ENCODE measurements at places on chromosomes 4 and X.
A peak's percentile ranks its signal among the peaks of the same experiment; 100 is the strongest.

DNA sequence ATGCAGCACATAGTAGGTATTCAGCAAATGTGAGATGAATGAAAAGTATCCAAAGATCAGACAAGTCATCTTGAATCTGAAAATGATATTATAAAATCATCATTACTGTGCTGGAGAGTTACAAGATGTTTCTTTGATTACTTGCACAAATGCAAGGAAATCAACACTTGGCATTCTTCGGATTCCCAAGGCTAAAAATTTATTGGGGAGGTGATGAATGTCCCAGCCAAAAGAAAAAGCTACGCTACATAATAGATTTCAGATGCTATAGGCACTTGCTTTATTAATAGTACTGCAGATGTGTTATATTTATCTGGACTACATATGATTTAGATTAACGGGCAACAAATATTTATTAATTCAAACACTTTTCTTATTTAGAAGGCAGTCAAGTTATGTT lies 286.7 kb upstream of the TENM3 start:
- no peak for DNase-seq

GRCh38 chr4:153010146-153010545 lies 74.0 kb downstream of the FHDC1 start:
- no peak for DNase-seq

DNA sequence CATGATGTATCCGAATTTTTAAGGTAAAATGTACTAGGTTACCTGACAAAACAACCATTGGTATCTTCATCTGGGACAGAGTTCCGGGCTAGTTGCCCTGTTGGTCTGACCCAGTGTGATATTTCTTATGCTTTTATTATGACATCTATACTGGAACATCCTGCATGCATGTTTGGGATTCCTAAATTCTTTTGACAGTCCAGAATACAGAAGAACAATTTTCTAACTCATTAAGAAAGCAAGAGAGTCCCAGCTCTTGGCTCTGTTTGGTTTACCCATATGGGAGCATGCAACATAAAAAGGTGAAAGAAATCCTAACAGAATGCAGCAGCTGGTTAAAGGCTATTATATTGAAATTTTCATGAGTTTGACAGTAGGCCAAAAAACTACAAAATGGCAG lies 247.7 kb upstream of the FTHL17 start:
- DNase-seq, result no peak

GRCh38 chrX:96579252-96579651 lies 105.4 kb upstream of the DIAPH2 start:
- no peak for DNase-seq

DNA sequence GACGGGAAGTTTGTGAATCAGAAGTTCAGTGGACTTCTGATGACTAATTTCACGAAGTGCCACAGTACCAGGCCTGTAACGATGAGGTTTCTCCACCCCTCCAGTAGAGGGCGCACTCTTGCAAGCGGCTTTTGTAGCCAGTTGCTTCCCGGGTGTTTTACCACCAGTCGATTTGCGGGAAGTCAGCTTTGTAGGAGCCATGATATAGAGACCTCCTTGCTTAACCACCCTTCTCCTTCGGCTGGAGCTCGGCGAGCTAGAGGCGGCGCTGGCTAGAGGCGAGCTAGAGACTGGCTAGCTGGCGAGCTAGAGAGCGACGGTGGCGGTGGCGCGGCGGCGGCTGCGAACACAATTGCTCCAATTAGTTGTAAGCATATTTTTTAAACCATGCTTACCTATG lies 72.0 kb downstream of the IL1RAPL1 start:
- DNase-seq, result peak; percentile 23

- DNase-seq, result peak; percentile 7
These were observed 1.6 kb downstream of the FAT4 start for GRCh38 chr4:125316401-125316790.

- no peak for DNase-seq
These were observed 65.6 kb upstream of the BMP2K start for GRCh38 chr4:78710536-78710935.
